ENCODE measurements at places on chromosomes 3 and 15.

DNA sequence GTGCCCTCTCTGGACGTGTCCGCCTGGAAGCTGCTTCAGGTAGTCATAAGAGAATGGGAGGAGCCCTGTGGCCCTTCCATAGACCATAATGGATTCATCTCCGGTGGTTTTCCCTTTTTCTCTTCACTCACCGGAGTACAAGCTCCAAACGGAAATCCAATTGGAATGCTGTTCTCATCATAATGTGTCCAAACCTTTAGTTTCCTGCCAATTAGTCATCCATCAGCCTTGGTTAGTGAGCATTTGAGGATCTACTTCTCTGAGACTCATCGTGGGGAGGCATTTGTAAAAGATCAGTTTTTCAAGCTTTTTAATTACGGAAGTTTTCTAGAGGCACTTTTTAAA lies 34.9 kb downstream of the ABHD2 start:
- peak; percentile 39 for DNase-seq

DNA sequence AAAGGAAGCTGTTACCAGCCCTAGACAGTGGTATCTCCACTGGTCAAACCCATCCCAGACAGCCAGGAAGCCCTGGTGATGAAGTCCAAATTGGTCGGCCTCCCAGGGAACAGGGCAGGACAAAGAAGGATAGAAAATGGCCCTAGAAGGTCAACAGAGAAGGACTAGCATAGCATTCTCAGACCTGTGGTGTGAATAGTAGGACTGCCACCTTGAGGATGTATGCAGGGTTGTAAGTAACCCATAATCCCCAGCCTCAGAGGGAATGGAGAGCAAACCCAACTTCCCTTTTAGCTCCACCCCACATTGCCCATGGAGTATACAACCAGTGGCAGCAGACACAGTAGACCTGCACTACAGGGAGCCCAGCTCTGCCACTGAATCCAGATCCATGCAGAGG lies 68.6 kb upstream of the EIF1B start:
- no peak for DNase-seq

GRCh38 chr15:34435658-34436057 lies 1.9 kb downstream of the GOLGA8A start:
- no peak for DNase-seq

DNA sequence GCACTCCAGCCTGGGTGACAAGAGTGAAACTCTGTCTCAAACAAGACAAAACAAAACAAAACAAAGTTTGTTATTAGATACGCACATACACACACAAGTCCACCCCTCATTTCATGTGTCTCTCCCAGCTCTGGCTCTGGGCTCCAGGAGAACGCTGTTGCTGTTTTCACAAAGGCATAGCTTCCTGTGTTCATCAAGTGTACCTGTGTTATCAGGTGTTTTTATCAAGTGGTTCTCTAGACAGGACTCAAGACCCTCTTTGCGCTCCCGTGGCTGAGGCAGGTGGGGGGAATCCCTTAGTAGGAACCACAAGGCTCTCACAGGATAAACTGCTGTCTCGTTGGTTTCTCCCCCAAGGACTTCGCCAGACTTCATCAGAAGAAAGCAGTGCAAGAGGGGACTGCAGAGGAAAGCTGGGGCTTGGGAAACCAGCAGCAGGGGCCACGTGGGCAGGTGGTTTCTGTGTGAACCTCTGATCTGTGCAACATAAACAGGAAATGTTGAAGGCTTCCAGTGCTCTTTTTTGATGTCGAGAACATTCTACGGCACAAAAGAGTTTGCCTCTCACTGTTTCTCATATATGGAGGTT lies 6.9 kb upstream of the PPP1R2 start:
- no peak for DNase-seq

DNA sequence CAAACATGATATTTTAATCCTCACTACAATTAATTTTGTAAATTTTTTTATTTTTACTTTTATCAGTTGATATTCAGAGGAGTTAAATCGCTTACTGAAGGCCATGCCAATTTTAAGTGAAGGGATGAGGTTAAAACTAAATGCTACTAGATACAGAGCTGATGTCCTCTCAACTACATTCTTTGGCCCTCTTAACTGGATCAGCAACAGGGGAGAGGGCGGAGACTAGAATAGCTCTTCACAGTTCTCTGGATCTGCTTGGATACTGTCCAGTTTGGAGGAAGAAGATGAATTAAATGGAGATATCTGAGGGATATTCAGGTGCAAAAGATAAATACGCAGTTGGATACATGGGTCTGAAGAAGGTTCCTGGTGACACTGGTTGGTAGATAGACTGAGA lies 85.6 kb upstream of the LYSMD4 start:
- DNase-seq, result no peak

GRCh38 chr15:34855413-34855812 lies 60.1 kb upstream of the ACTC1 start:
- DNase-seq, result no peak

GRCh38 chr3:171811295-171811912 lies 1.1 kb upstream of the PLD1 start:
- peak; percentile 50 for DNase-seq

GRCh38 chr3:52056521-52056967 lies at the start of gene DUSP7:
Gene DUSP7, minus strand, starts transcription at chr3:52056571. Its CDS starts 205 bp downstream, at chr3:52056366.
- peak; percentile 76 for DNase-seq

GRCh38 chr3:128366136-128366535 lies 100.6 kb downstream of the DNAJB8 start:
- no peak for DNase-seq

- no peak for DNase-seq
Observed at GRCh38 chr3:49434731-49435130, 5.6 kb upstream of the NICN1 start.

GRCh38 chr15:84840741-84841429 lies 23.7 kb downstream of the ALPK3 start:
- no peak for DNase-seq

- no peak for DNase-seq
Observed at GRCh38 chr15:77179541-77179998, 108.7 kb upstream of the TSPAN3 start.

GRCh38 chr3:129702934-129703712 lies 96.6 kb upstream of the PLXND1 start:
- DNase-seq, result peak; percentile 66

DNA sequence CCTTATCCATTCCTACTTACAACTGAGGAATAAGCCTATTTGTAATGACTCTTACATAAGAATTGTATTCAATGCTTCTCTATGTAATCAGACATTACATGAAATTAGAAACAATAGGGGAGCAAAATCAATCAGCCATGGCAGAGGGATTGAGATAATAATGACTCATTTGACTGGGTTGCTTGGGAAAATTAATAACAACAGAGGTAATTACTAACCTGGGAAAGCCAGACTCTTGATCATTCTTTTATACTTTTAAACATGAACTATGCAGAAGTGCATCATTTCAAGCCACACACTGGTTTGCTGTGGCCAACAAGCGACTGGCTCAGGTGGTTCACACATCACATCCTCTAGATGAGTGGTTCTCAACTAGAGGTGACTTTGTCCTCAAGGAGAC lies 126.3 kb upstream of the CRBN start:
- no peak for DNase-seq

DNA sequence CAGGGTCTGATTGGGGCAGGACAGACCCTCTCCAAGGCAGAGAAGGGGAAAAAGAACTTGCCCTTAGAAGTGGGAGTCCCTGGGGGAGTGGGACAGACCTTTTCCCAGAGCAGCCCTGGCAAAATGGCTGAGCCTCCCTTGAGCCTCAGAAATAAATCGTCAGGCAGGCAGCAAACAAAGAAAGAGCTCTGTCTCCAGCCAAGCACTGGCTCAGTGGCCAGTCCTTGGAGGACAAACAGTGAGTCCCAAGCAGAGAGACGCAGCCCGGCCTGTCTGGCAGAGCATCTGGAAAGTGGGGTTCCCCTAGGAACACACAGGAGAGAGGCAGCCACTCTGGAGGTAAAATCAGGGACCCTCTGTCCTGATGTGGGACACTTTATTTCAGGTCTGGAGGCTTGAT lies 1.8 kb downstream of the SLC6A1 start:
- DNase-seq, result no peak

DNA sequence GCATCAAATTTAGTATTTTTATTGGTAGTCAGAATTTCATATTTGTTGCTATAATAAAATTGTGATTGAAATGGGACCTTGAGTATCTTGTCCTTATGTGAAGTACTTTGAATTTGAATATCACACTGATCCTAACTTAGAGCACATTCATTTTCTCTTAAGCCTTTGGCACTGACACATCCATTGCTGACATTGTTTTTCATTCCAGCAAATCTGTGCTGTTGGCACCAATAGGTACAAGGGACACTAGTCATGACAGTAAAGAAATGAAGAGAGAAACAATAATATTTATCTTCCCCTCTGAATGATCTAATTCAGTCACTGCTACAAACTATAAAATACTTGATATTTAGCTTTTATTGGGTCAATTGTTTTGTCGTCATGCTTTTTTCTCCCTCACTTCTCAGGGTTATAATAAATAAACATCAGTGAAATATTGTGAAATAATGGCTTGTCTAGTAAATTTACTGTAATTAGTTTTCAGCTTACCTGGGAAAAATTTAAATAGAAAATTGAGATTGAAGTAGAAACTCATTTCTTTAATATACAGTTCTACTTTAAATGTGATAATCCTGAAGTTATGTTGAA lies 166.8 kb upstream of the MLF1 start:
- DNase-seq, result no peak

DNA sequence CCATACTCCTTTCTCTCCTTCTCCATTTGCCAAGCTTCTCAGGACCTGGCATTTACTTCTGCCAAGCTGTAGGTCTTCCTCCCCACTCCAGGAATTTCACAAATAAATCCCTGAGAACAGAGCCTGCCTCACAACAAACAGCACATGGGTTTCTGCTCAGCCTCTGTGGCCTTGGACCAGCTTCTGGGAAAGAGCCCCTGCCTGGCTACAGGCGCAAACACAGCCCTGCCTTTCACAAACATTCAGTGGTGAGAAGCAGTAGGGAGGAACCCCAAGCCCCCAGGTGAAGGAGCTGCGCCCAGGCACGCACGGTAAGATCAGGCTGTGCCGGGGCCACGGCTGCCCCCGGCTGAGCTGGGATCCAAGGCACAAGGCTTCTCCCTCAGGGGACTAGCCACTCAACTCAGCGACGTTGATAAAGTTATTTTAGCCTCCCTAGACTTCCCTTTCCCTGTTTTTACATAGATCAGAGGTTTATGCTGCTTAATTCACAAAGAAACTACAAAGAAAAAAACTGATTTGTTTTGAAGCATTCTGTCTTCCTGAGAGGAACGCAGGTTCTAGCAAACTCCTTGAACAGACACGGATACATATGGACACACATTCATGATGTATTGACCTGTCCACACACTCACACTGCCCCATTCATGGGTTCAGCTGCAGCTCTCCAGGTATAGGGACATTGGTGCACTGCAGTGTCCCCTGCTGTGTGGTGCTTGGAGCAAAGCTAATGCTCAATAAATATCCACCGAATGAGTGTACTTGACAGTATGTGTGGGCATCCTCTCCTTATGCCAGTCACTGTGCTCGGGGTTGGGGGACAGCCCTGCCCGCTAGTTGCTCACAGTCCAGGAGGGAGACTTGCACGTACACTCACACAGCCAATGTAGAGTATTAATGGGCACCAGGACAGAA lies 25.4 kb downstream of the HES1 start:
- DNase-seq, result no peak

DNA sequence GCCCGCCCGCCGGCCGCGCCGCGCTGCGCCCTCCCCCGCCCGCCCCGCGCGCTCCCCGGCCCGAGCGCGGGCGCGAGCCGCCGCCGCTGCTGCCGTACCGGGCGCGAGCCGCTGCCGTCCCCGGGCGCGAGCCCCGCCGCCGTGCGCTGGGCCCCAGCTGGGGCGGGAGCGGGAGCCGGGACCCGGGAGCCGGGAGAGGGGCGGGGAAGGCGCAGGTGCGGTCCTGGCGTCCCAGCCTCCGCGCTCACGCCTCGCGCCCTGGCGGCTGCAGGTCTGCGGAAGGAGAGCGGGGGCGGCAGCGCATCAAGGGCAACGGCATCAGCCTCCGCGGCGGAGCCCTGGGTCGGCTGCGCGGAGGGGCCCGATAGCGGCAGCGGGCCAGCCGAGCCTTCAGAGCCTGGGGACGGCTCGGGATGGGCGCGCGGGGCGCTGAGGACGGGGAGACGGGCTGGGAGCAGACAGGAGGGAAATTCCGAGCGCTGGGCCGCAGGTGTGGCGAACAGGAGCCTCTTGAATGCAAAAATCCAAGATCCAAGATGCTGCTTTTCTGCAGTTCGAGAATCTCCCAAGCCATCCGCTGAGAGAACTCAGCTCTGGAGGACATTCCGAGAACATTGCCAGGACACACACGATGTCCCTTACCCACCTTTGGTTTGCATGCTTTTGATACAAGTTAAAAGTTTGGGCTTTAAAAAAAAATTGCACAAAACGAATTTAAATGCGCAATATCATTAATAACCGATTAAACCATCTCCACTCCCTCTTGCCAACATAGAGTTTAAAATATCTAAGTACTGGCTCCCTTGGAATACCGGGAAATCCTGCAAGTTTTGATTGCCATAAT lies 251.1 kb downstream of the TJP1 start:
- no peak for DNase-seq

DNA sequence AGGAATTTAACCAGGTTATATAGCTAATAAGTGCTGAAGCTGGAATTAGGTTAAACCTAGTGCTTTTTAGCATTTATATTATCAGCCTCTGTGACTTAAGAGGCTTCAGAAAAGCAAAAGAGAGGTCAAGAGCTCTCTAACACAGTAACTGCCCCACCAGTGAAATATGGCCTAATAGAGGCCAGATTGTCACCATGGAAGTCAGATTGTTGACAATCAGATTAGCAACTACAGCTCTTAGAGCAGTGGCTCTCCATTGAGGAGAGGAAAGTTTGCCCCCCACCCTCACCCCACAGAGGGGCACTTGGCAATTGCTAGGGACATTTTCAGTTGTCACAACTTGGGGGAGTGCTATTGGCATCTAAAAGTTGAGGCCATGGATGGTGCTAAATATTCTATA lies 23.3 kb upstream of the LMOD3 start:
- no peak for DNase-seq

GRCh38 chr15:69172847-69173246 lies 12.4 kb downstream of the GLCE start:
- DNase-seq, result no peak

DNA sequence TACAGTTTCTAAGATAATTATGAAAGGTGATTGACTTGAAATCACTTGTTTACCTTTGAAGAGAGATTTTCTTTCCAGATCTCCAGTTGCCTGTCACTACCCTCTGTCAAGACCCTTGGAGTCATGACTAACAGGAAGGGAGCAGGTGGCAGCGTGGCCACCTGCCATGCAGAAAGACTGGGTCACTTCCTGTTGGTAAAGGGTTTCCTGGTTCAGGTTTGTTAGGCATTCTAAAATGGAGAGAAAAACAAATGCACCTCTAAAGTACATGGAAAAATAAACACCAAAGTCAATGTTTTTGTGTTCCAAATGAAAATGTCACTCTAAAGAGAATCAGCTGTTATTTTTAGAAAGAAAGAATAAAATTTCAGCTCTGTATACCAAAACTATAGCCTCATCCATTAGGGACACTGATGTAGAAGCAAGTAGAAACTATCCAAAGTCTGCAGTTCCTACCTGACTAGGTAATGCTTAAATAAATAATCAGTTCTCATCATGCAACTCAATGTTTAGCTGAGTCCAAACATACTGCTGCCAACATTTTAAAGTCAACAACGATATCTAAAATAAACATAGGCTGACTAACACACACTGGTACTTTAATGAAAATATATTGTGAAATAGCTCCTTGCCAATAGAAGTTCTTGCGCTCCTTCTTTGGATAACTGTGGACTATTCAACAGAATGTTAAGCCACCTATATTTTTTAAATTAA lies 23.9 kb upstream of the TM4SF1 start:
- DNase-seq, result peak; percentile 9

- DNase-seq, result no peak
Observed at GRCh38 chr3:173548261-173548660, 150.7 kb downstream of the NLGN1 start.

- peak; percentile 77 for DNase-seq
Observed at GRCh38 chr3:88005066-88005465, 53.7 kb downstream of the CGGBP1 start.

- DNase-seq, result no peak
Observed at GRCh38 chr15:57382215-57382614, 5.9 kb downstream of the CGNL1 start.

Measured in RKO (cell line).